ENCODE measurements at places on chromosomes 7 and 10.

GRCh38 chr10:106399112-106399511, 765.4 kb downstream of the SORCS1 start:
- DNase-seq = no peak

DNA sequence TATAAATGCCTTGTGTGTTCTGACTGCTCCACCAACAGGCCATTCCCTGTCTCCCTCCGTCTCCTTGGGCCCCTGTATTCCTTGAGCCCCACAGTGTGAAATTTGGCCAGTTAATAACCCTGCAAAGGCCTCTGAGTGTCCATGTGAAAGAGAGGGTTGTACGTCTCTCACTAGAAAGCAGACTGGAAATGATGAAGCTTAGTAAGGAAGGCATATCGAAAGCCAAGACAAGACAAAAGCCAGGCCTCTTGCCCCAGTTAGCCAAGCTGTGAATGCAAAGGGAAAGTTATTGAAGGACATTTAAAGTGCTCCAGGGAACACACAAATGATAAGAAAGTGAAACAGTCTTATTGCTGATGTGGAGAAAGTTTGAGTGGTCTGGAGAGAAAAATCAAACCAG, 680.2 kb downstream of the SDK1 start:
- DNase-seq = no peak

DNA sequence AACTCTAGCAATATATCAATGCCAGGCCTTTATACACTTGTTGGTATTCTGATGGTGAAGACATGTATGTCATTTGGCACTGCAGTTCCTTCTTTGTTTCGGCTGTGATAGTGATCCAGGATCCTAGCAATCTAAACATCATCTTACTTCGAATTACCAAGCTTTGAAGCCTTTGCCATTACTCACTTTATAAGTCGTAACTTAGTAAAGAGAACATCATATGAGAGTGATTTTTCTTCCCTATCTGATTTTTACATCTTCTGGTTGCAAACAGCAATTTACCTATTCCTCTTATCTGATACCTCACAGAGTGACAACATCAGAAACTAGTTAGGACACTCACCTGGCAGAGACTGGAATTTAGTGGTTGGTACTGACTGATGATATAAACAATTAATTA, 7.6 kb upstream of the BPGM start:
- no peak for DNase-seq

GRCh38 chr10:114720685-114721278, 62.7 kb upstream of the ABLIM1 start:
- DNase-seq = no peak

DNA sequence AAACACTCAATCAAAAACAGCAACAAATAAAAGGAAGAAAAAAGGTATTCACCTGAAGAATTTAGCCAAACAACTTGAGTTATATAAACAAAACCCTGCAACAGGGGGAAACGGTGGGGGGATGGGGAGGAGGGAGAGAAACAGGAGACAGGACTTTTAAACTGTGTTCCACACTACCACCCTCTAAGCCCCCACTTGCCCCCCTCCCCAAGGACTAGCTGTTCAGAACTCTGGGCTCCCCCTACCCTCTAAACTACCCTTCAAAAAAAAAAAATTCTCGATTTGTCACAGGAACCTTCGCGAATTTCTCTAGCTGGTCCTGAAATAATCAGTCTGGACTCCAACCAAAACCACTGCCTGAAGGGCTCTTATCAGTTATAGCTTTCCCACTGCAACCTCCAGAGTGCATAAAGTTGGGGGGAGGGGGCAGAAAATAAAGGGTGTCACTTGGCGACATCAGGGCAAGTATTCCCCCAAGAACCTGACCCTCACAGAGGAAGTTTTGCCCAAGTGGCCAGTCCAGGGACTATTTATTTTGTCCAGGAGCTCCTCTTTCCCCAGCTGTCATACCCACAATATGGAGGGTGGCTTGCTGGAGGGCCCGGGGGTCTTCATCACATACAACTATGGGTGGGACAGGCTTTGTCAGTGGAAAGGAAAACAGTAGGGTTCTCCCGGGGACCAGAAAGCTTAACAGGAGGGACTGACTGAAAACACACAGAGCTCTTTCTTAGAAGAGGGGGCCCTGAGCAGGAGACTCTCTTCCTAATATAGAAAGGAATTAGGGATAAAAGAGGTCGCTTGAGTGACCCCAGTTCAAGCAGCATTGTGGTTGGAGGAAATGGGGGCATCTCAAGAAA, 1.3 kb downstream of the UBE2H start:
- no peak for DNase-seq

- no peak for DNase-seq
These were observed 118.0 kb downstream of the WDFY4 start for GRCh38 chr10:48802611-48803071.

DNA sequence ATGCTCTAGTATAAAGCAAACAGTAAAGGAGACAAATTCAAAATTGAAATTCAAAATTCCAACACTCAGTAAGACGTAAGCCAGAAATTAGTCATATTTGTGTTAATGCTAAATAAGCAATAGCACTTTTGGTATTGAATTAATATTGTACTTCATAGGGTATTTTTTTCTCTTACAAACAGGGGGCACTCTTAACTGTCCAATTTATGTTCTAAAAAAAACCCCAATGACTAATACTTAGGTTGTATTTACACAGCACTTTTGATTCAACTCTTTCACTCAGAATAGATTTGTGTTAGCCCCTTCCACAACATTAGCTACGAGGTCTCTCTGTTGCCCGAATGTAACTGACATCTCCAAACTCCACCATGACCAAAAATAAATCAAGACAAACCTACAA, 284.9 kb upstream of the COBL start:
- no peak for DNase-seq

DNA sequence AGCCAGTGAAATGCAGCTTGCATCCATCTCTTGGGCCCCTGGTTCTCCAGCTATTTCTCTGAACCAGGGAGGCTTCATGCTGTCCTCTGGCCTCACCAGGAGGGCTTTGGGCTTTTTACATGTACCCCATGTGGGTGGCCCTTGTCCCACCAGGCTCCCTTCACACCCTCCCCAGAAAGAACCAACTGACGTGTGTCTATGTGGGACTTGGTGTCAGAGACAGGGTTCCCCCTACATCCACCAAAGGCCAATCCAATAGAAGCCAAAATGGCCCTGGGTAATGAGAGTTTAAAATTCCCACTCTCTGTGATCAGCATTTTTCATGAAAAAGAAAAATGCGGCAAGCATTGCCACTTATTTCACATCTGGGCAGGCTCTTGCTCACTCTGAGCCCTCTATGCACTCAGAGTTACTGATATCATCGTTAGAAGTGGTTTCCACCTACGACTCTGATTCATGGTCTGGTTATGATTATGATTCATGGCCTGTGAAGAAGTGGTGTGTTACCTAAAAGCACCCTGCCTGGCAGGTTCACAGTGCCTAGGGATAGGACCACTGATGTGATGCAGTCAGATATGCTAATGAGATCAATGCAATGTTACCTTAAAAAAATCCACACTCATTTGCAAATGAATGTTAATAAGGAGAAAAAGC, 133.5 kb downstream of the BUB3 start:
- DNase-seq = no peak

GRCh38 chr10:121645696-121646095, 47.5 kb upstream of the FGFR2 start:
- DNase-seq = no peak

DNA sequence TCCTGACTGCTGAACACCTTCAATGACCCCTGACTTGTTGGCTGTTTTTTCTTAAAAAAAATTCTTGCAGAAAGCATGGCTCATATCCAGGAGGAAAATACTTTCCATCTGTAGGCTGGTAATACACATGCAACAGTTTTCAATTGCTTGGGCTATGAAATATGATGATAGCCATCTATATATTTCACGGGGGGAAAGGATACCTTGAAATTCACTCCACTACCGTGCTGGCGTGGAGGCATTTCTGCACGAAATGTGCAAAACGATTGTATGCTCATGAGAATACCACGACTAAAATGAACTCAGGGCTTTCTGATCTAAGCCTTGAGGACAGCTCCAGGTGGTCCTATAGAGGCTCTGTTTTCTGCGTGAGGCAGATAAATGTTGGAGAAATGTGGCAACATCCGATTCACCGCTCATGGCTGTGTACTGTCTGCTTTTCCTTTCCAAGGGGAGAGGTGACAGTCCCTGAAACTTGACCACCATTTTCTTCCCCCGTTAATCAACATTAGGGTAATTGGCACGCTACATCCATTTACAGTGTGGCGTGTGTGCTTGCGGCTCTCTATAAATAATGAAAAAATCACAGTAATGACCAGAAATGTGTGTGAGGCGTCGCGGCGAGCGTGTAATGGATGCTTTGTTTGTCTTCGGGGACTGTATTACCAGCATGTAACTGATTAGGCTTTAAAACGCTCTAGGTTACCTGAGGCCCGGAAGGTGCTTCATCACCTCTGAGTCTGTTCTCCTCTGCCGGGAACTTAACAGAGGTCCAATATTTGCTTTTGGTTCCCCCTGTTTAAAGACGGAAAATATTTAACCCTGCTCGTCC, 12.8 kb upstream of the CARD11 start:
- no peak for DNase-seq

- DNase-seq = peak; percentile 43
These were observed 1.8 kb downstream of the ZMYND11 start for GRCh38 chr10:137031-137430.

DNA sequence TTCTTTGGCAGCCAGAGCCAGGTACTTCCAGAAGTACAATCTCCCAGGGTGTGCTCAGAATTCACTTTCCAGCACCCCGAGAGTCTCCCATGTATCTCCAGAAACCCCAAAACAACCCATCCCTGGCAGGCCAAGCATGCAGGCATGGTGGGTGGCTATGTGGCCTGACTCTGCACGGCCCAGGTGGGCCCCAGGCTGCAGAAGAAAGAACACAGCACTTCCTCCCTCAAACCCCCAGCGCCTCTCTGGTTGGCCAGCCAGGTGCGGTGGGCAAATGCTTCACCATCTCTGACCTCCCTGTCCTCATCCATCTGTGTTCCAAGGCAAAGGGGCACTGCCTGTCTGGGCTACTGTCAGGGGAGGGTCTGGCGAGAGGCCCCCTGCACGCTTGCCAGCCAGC, 100.3 kb downstream of the MKI67 start:
- DNase-seq = no peak

DNA sequence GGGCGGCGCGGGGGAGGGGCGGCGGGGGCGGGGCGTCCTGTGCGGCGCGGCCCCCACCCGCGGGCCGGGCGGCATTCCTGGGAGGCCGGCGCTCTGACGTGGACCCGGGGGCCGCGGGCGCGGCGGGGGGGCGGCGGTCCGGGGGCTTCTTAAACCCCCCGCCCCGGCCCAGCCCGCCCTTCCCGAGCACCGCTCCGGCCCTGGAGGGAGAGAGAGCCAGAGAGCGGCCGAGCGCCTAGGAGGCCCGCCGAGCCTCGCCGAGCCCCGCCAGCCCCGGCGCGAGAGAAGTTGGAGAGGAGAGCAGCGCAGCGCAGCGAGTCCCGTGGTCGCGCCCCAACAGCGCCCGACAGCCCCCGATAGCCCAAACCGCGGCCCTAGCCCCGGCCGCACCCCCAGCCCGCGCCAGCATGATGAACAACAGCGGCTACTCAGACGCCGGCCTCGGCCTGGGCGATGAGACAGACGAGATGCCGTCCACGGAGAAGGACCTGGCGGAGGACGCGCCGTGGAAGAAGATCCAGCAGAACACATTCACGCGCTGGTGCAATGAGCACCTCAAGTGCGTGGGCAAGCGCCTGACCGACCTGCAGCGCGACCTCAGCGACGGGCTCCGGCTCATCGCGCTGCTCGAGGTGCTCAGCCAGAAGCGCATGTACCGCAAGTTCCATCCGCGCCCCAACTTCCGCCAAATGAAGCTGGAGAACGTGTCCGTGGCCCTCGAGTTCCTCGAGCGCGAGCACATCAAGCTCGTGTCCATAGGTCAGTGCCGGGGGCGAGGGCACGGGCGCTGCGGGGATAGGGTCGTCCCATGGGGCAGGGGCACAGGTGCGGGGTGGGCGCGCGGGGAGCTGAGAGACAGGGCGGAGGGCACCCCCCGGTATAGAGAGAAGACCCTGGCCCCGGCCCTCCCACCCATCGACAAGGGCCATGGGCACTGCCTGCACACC, at the start of gene FLNC:
Gene FLNC (plus strand): TSS at position 176 of the 947 bp plus-strand sequence. CDS start 232 bp downstream, at position 408.
- DNase-seq = peak; percentile 21

GRCh38 chr10:30736685-30737232, 107.2 kb upstream of the LYZL2 start:
- no peak for DNase-seq

DNA sequence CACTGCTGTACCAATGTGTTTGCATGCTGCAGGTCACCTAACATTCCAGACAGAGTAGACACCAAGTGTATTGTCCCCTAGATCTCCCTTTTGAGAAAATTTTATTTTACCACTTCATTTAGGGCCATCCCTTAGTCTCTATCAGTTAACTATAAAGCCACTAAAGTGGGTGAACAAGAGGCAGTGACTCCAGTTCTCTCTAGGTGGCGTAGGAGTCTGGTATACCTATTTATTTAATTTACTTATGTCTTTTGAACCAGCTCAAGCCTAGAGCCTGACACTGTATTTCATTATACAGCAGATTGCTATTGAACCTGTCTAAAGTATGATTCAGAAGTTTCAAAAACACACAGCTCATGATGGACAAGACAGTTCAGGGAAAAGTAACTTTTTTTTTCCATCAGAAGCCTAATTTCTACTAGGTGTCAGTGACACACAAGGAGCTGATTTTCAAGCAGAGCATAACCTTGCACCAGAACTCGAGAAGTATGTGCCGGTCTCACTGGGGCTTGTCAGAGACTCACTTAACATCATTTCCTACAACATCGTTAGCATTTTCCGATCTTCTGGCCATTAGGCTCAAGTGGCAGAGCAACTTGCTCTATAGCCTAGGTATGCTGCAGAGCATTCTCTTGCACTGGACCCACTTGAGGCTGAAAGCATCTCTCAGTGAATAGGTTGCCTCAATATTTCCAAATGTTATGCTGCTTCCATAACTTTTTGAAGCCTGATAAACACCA, 175.4 kb downstream of the CDC14C start:
- no peak for DNase-seq

GRCh38 chr10:69968830-69969229, 83.8 kb upstream of the MACROH2A2 start:
- DNase-seq = no peak

- no peak for DNase-seq
These were observed 1.3 kb downstream of the AMPH start for GRCh38 chr7:38629651-38630510.
